Transverse colon (tissue), 4 donors: ENCODE measurements at places on chromosomes 4 and X. TPM values are rescaled to one million over a fixed set of nuclear protein-coding genes. Genes with fewer than 3 reads are reported as not detected.

DNA sequence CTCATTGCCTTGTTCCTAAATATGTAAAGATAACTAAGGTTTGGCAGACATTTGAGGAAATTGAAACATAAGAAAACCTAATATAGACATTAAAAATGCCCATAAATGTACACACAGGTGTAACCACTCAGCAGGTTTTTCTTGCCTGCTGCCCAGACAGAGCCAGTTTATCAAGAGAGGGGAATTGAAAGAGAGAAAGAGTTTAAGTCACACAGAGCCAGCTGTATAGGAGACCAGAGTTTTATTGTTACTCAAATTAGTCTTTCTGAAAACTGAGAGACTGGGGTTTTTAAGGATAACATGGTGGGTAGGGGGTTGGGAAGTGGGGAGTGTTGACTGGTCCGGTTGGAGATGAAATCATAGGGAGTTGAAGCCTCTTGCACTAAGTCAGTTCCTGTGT, 119.0 kb downstream of the CFAP299 start:
- H3K4me1 ChIP-seq, result no peaks in the 10 kb centered on the region
- no peak overlapping the region for H3K4me3 ChIP-seq
- no peak overlapping the region for H3K27ac ChIP-seq
- no peaks in the 10 kb centered on the region for H3K27me3 ChIP-seq
- no peak for DNase-seq

DNA sequence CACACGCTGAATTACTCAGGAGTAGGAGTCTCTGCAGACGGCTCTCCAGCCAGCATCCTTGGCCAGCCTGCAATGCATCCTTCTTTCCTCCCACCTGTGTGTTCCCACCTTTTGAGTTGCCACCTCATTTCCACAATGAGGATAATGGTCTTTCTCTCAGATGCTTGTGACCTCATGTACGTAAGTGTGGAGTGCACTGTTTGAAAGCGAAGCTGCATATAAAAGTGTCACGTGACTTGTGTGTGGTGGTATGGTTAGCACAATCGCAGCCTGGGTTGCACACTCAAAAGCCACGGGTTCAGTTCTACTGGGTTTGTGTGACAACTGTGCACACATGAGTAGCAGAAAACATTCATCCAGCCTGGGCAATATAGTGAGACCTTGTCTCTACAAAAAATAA, 12.0 kb upstream of the MFAP3L start:
- H3K27ac ChIP-seq, result no peak overlapping the region
- no peaks in the 10 kb centered on the region for H3K36me3 ChIP-seq
- no peaks in the 10 kb centered on the region for H3K27me3 ChIP-seq
- H3K4me1 ChIP-seq, result no peaks in the 10 kb centered on the region
- H3K4me3 ChIP-seq, result no peak overlapping the region
- no peak for DNase-seq

Gene ERVMER34-1
- total RNA-seq, result not detected

GRCh38 chr4:33171873-33172525, 2451.8 kb downstream of the PCDH7 start:
- H3K27me3 ChIP-seq, result no peaks in the 10 kb centered on the region
- H3K27ac ChIP-seq, result no peak overlapping the region
- no peak for DNase-seq
- H3K4me3 ChIP-seq, result no peak overlapping the region
- H3K4me1 ChIP-seq, result no peaks in the 10 kb centered on the region

GRCh38 chr4:143380629-143381028, 44.0 kb downstream of the GAB1 start:
- H3K4me3 ChIP-seq, result no peak overlapping the region
- no peaks in the 10 kb centered on the region for H3K36me3 ChIP-seq
- no peak for DNase-seq
- peaks cover 59% of the 10 kb centered on the region for H3K4me1 ChIP-seq
- H3K27me3 ChIP-seq, result no peaks in the 10 kb centered on the region

GRCh38 chr4:7822137-7822505, 117.5 kb downstream of the AFAP1 start:
- no peaks in the 10 kb centered on the region for H3K27me3 ChIP-seq
- no peak overlapping the region for H3K4me3 ChIP-seq
- no peak for DNase-seq
- peak overlapping the region; percentile 83 for H3K27ac ChIP-seq
- H3K36me3 ChIP-seq, result no peaks in the 10 kb centered on the region

- H3K27me3 ChIP-seq, result no peaks in the 10 kb centered on the region
- no peak overlapping the region for H3K4me3 ChIP-seq
- H3K27ac ChIP-seq, result no peak overlapping the region
These were observed 41.1 kb downstream of the DDIT4L start for GRCh38 chr4:100149190-100149589.

DNA sequence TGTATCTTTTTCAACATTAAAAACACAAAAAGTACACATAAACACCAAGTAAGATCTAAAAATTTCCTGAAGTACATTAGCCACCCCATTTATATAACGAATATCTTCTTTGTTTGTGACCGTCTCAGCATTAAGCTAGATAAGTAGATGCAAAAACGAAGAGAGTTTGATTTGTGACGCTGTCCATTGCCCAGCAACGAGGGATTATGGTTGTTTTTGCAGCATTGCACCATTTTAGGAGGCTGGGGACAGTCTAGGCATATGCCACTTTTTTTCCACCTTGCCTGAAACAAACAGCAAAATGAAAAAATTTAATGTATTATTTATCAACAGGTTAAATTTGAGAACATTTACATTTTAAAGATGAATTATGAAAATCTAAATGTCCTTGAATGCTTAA, 12.0 kb upstream of the IGSF1 start:
- H3K36me3 ChIP-seq, result no peaks in the 10 kb centered on the region
- no peak overlapping the region for H3K27ac ChIP-seq
- no peaks in the 10 kb centered on the region for H3K4me1 ChIP-seq
- no peak for DNase-seq

Gene GPRASP2
- 1.2 TPM for total RNA-seq

- no peak overlapping the region for H3K27ac ChIP-seq
- H3K4me1 ChIP-seq, result no peaks in the 10 kb centered on the region
- no peak overlapping the region for H3K4me3 ChIP-seq
- H3K27me3 ChIP-seq, result no peaks in the 10 kb centered on the region
- H3K36me3 ChIP-seq, result no peaks in the 10 kb centered on the region
These were observed 149.2 kb downstream of the CFAP299 start for GRCh38 chr4:80484712-80485111.

GRCh38 chr4:156976147-156976546, 4.5 kb upstream of the PDGFC start:
- no peak overlapping the region for H3K4me3 ChIP-seq
- no peak for DNase-seq
- H3K27ac ChIP-seq, result no peak overlapping the region
- H3K4me1 ChIP-seq, result no peaks in the 10 kb centered on the region
- H3K36me3 ChIP-seq, result no peaks in the 10 kb centered on the region
- H3K27me3 ChIP-seq, result no peaks in the 10 kb centered on the region

Gene RUFY3
- total RNA-seq, result 45.6 TPM

GRCh38 chrX:19195243-19195610, 73.0 kb upstream of the ADGRG2 start:
- H3K27me3 ChIP-seq, result no peaks in the 10 kb centered on the region
- H3K36me3 ChIP-seq, result no peaks in the 10 kb centered on the region
- no peak overlapping the region for H3K27ac ChIP-seq

- no peak overlapping the region for H3K27ac ChIP-seq
- no peak overlapping the region for H3K4me3 ChIP-seq
- H3K4me1 ChIP-seq, result no peaks in the 10 kb centered on the region
- no peak for DNase-seq
- H3K27me3 ChIP-seq, result no peaks in the 10 kb centered on the region
These were observed 752.3 kb upstream of the NDST4 start for GRCh38 chr4:115865736-115866135.

DNA sequence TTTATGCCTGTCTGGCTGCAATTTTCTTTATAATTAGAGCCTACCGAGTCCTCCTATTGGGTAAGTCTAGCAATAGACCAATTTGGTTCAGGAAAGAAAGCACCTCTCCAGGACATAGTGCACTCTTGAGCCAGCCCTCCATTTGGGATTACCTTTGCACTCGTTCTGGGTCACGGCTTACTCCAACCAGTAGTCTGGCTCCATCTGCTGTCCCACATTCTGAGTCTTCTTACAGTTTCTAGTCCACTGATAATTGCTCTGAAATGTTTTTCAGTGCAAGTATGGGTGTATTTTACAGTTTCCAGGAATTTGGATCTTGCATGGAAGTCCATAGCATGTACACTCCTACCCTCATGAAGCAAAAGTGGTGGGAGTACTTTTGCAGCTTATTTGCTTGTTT, 34.8 kb upstream of the USP51 start:
- no peaks in the 10 kb centered on the region for H3K36me3 ChIP-seq
- no peak overlapping the region for H3K27ac ChIP-seq
- H3K4me3 ChIP-seq, result no peak overlapping the region
- DNase-seq, result no peak
- H3K4me1 ChIP-seq, result no peaks in the 10 kb centered on the region

- no peaks in the 10 kb centered on the region for H3K27me3 ChIP-seq
- no peak overlapping the region for H3K4me3 ChIP-seq
- no peaks in the 10 kb centered on the region for H3K36me3 ChIP-seq
These were observed 94.1 kb downstream of the NEUROG2 start for GRCh38 chr4:112421911-112422310.

DNA sequence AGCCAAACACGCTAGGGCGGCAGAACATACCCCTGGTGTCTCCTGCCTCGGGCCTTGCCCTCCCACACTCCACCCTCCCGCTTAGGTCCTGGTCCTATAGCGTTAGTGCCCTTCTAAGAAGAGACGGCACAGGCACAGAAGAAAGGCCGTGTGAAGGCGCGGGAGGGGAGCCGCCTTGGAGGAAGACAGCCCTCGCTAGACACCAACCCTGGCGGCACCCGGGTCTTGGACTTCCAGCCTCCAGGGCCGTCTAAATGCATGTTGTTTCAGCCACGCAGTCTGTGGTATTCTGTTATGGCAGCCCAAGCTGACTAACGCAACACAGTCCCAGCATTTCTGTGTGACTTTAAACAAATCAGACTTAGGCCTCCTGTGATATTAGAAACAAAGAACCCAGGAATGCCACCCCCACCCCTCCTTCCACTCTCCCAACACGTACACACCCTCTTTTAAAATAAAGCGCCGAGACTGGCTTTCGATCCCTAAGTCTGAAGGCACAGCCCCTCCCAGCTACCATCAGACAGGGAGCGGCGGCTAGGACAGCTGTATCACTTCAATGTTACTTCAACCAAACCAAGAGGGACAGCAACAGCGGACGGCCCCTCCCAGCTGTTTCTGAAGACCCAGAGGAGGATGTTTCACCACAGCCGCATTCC, 128.0 kb downstream of the AFAP1 start:
- DNase-seq, result peak; percentile 57
- peaks cover 17% of the 10 kb centered on the region for H3K4me1 ChIP-seq

DNA sequence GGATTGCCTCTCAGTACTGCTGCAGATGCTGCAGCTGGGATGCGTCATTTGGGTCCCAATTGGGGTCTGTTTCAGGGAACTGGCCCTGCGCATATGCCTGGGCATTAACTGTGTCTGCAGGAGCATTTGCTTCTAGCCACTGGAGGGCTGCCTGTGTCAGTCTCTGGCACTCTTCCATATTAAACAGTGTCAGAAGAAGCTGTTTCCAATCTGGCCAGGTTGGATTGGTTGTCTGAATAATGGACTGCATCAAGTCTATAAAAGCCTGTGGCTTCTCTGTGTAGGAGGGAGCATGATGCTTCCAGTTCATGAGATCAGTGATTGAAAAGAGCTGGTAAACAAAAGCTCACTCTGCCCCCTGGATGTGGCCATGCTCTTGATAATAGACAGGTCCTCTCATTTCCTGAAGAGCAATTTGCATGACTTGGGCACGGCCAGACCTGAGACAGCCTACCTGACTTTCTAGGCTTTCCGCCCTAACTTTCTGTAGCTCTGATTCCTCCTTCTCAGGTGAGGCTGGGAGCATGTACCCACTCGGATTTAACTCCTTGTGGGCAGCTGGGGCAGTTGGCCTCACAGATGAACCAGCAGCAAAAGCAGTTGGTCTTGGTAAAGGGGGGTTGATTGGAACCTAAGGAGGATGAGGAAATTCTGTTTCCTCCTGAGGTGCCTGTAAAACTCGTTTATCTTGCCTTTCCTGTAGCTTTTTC, 29.2 kb downstream of the SULT1E1 start:
- H3K4me1 ChIP-seq, result peaks cover 34% of the 10 kb centered on the region
- peak overlapping the region; percentile 85 for H3K27ac ChIP-seq
- H3K27me3 ChIP-seq, result no peaks in the 10 kb centered on the region

- H3K4me1 ChIP-seq, result peaks cover 12% of the 10 kb centered on the region
- no peak for DNase-seq
- H3K36me3 ChIP-seq, result no peaks in the 10 kb centered on the region
- no peaks in the 10 kb centered on the region for H3K27me3 ChIP-seq
- H3K27ac ChIP-seq, result peak overlapping the region; percentile 77
These were observed 758 bp downstream of the SDAD1 start for GRCh38 chr4:75989846-75990528.

- H3K27me3 ChIP-seq, result no peaks in the 10 kb centered on the region
- no peaks in the 10 kb centered on the region for H3K4me1 ChIP-seq
- H3K4me3 ChIP-seq, result no peak overlapping the region
- no peaks in the 10 kb centered on the region for H3K36me3 ChIP-seq
These were observed 182.0 kb upstream of the BCOR start for GRCh38 chrX:40279762-40280161.
